ENCODE measurements at places on chromosomes 6 and 20. TPM values are rescaled to one million over a fixed set of nuclear protein-coding genes. Genes with fewer than 3 reads are reported as not detected.

VARS1 gene
- 35.7 TPM for polyA plus RNA-seq

MUCL3 gene
- 17.8 TPM for polyA plus RNA-seq

PKIB gene
- 4.2 TPM for polyA plus RNA-seq

DHX35 gene
- polyA plus RNA-seq, result 9.6 TPM

CRISP3 gene
- 176 TPM for polyA plus RNA-seq

TXNDC5 gene
- 44.6 TPM for polyA plus RNA-seq

KCNQ5 gene
- 0.22 TPM for polyA plus RNA-seq

IRF4 gene
- 0.28 TPM for polyA plus RNA-seq

SLC26A8 gene
- not detected for polyA plus RNA-seq

CASS4 gene
- polyA plus RNA-seq, result 0.18 TPM

DEFB121 gene
- not detected for polyA plus RNA-seq

C6orf141 gene
- polyA plus RNA-seq, result 4.9 TPM

FOXQ1 gene
- 8.7 TPM for polyA plus RNA-seq

METTL24 gene
- polyA plus RNA-seq, result 0.14 TPM

NFATC2 gene
- polyA plus RNA-seq, result 0.90 TPM

ACTL10 gene
- 1.4 TPM for polyA plus RNA-seq

CYP39A1 gene
- polyA plus RNA-seq, result 2.4 TPM

C6orf58 gene
- polyA plus RNA-seq, result not detected

NR2E1 gene
- polyA plus RNA-seq, result 0.02 TPM

BAG2 gene
- 2.3 TPM for polyA plus RNA-seq

DOK5 gene
- polyA plus RNA-seq, result 0.10 TPM

CCM2L gene
- polyA plus RNA-seq, result 1.8 TPM

GHRH gene
- not detected for polyA plus RNA-seq

ECHDC1 gene
- 16.9 TPM for polyA plus RNA-seq

SLC13A3 gene
- 0.45 TPM for polyA plus RNA-seq

MOG gene
- not detected for polyA plus RNA-seq

C20orf144 gene
- polyA plus RNA-seq, result 0.04 TPM

DCBLD1 gene
- polyA plus RNA-seq, result 3.8 TPM

ZKSCAN3 gene
- 1.3 TPM for polyA plus RNA-seq

SPO11 gene
- polyA plus RNA-seq, result not detected
